Neural progenitor cell (in vitro differentiated cells): ENCODE measurements at places on chromosomes 5 and 9.
A peak's percentile ranks its signal among the peaks of the same experiment; 100 is the strongest.

GRCh38 chr9:69759021-69759420 is 790 bp downstream of the PTAR1 start:
- no peaks in the 10 kb centered on the region for H3K27me3 ChIP-seq
- H3K4me3 ChIP-seq, result peak overlapping the region; percentile 85
- peak overlapping the region; percentile 84 for H3K27ac ChIP-seq
- DNase-seq, result no peak
- peaks cover 41% of the 10 kb centered on the region for H3K4me1 ChIP-seq
- H3K36me3 ChIP-seq, result no peaks in the 10 kb centered on the region

GRCh38 chr5:80646926-80647325 is 7.5 kb upstream of the MSH3 start:
- H3K36me3 ChIP-seq, result peaks cover 22% of the 10 kb centered on the region
- H3K27me3 ChIP-seq, result no peaks in the 10 kb centered on the region
- no peaks in the 10 kb centered on the region for H3K4me1 ChIP-seq
- no peak for DNase-seq
- no peak overlapping the region for H3K27ac ChIP-seq
- H3K4me3 ChIP-seq, result no peak overlapping the region

GRCh38 chr5:102040326-102040725 is 255.8 kb downstream of the SLCO4C1 start:
- peak; percentile 24 for DNase-seq
- peaks cover 15% of the 10 kb centered on the region for H3K4me1 ChIP-seq
- H3K27me3 ChIP-seq, result no peaks in the 10 kb centered on the region
- no peak overlapping the region for H3K27ac ChIP-seq
- no peak overlapping the region for H3K4me3 ChIP-seq
- no peaks in the 10 kb centered on the region for H3K36me3 ChIP-seq

- H3K36me3 ChIP-seq, result no peaks in the 10 kb centered on the region
- no peaks in the 10 kb centered on the region for H3K27me3 ChIP-seq
- no peak overlapping the region for H3K27ac ChIP-seq
- DNase-seq, result no peak
- no peaks in the 10 kb centered on the region for H3K4me1 ChIP-seq
These were observed 20.2 kb downstream of the UBE2R2 start for GRCh38 chr9:33837138-33837537.

DNA sequence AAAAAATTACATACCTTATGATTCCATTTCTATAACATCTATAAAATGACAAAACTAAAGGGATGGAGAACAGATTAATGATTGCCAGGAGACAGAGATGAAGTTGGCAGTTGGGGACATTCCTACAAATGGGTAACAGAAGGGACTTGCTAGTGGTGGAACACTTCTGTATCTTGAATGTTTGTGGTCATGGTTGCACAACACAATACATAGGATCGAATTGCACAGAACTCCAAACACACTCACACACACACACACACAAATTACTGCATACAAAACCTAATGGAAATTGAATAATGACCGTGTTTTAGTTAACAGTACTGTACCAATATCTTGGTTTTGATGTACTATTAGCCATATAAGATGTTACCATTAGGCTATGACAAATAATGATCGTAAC is 330.7 kb upstream of the POU5F2 start:
- DNase-seq, result no peak
- H3K27ac ChIP-seq, result no peak overlapping the region
- no peak overlapping the region for H3K4me3 ChIP-seq
- H3K4me1 ChIP-seq, result no peaks in the 10 kb centered on the region
- no peaks in the 10 kb centered on the region for H3K27me3 ChIP-seq

GRCh38 chr9:97638666-97639065 is 5.0 kb downstream of the NCBP1 start:
- no peak overlapping the region for H3K4me3 ChIP-seq
- DNase-seq, result peak; percentile 12
- H3K4me1 ChIP-seq, result peaks cover 15% of the 10 kb centered on the region
- no peak overlapping the region for H3K27ac ChIP-seq
- H3K36me3 ChIP-seq, result peaks cover 4% of the 10 kb centered on the region
- no peaks in the 10 kb centered on the region for H3K27me3 ChIP-seq

- H3K27me3 ChIP-seq, result peaks cover 50% of the 10 kb centered on the region
- no peak overlapping the region for H3K27ac ChIP-seq
- no peak overlapping the region for H3K4me3 ChIP-seq
- H3K36me3 ChIP-seq, result no peaks in the 10 kb centered on the region
These were observed 17.2 kb upstream of the UBE2QL1 start for GRCh38 chr5:6431214-6432195.

- no peaks in the 10 kb centered on the region for H3K4me1 ChIP-seq
- no peak overlapping the region for H3K27ac ChIP-seq
- DNase-seq, result no peak
- no peaks in the 10 kb centered on the region for H3K27me3 ChIP-seq
These were observed 34.3 kb downstream of the ITK start for GRCh38 chr5:157214861-157215513.

GRCh38 chr5:148827723-148828122 is 1.3 kb downstream of the ADRB2 start:
- no peaks in the 10 kb centered on the region for H3K4me1 ChIP-seq
- peaks cover 58% of the 10 kb centered on the region for H3K27me3 ChIP-seq
- DNase-seq, result no peak
- H3K4me3 ChIP-seq, result no peak overlapping the region
- H3K36me3 ChIP-seq, result no peaks in the 10 kb centered on the region

GRCh38 chr5:66467564-66467963 is 128.6 kb upstream of the MAST4 start:
- no peak for DNase-seq
- no peak overlapping the region for H3K4me3 ChIP-seq
- H3K27ac ChIP-seq, result no peak overlapping the region
- no peaks in the 10 kb centered on the region for H3K27me3 ChIP-seq
- H3K4me1 ChIP-seq, result no peaks in the 10 kb centered on the region

GRCh38 chr5:149687486-149688168 is 42.5 kb upstream of the PPARGC1B start:
- no peak for DNase-seq
- H3K27ac ChIP-seq, result no peak overlapping the region
- H3K4me3 ChIP-seq, result no peak overlapping the region
- no peaks in the 10 kb centered on the region for H3K4me1 ChIP-seq
- peaks cover 4% of the 10 kb centered on the region for H3K27me3 ChIP-seq

DNA sequence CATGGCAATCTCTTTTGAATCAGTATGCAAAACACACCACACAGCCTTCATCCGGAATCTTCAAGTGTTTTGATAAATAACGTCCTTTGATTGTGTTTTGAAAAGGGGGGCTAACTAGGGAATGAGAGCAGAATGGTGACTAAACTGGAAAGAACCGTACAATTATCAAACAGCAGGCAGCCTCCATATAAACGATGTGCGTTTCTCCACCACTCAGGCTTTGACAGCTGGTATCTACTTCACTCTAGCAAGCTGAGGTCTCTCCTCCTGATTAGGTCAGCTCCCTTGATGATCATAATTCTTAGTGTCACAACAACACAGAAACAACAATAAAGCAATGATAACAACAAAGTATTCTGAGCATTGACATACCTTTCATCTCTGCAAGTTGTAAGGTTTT is 465.9 kb downstream of the TUSC1 start:
- H3K36me3 ChIP-seq, result no peaks in the 10 kb centered on the region
- no peaks in the 10 kb centered on the region for H3K27me3 ChIP-seq
- H3K27ac ChIP-seq, result no peak overlapping the region
- no peak for DNase-seq
- H3K4me1 ChIP-seq, result no peaks in the 10 kb centered on the region

- no peaks in the 10 kb centered on the region for H3K36me3 ChIP-seq
- DNase-seq, result peak; percentile 28
- H3K27me3 ChIP-seq, result no peaks in the 10 kb centered on the region
- H3K4me3 ChIP-seq, result no peak overlapping the region
These were observed 214.7 kb downstream of the MAST4 start for GRCh38 chr5:66810848-66811261.

DNA sequence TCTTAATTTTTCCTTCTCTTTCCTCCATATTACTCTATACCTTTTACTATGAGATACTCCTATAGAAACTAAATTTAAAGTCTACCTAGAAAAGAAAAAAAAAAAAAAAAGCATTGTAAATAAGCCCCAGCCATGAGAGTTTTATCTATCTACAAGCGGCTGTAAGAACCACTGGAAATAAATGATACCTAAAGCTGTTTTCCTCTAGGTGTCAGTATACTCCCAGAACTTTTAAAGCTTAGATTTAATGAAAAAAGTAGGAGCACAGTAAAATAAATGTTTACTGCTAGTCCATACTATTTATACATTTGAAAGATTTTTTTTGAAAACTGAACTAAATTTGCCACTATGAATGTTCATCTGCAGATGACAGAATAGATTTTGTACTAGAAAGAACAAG is 26.2 kb downstream of the TYRP1 start:
- H3K27me3 ChIP-seq, result no peaks in the 10 kb centered on the region
- H3K4me1 ChIP-seq, result peaks cover 15% of the 10 kb centered on the region
- H3K27ac ChIP-seq, result peak overlapping the region; percentile 36
- DNase-seq, result peak; percentile 18
- no peaks in the 10 kb centered on the region for H3K36me3 ChIP-seq

GRCh38 chr5:180495292-180495691 is 1.1 kb downstream of the CNOT6 start:
- peaks cover 17% of the 10 kb centered on the region for H3K4me1 ChIP-seq
- peak; percentile 25 for DNase-seq
- peak overlapping the region; percentile 96 for H3K27ac ChIP-seq
- peak overlapping the region; percentile 95 for H3K4me3 ChIP-seq
- H3K27me3 ChIP-seq, result no peaks in the 10 kb centered on the region

DNA sequence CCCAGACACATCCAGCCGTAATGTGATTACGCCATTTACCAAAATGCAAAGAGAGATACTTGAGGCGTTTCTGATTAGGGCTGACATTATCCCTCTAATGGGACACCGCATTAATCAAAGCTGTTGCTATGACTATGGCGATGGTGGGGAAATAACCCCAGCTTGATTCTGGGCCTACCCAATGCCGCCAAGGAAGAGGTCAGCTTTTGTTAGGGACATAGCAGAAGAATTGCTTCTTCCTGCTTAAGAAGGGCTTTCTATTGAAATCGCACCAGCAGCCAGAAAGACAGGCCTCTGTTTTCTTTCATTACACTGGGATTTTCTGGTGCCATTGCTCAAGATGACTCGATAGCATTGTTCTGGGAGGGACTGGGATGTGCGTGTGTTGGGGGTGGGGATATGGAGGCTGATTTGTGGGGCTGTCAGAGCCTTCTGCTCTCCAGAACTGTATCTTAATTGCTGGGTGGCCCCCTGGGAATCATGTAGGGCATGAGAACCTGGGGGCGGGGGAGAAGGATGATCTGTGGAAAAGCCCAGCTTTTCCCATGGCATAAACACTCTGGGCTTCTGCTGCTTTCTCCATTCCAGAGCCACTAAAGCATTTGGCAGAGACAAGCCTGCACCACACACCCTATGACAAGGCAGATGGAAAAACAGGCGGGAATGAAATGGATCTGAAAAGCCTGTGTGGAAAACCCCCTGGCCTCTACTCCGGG is 106.5 kb upstream of the RAD23B start:
- no peak overlapping the region for H3K27ac ChIP-seq
- H3K4me1 ChIP-seq, result peaks cover 19% of the 10 kb centered on the region
- peak; percentile 32 for DNase-seq
- H3K27me3 ChIP-seq, result no peaks in the 10 kb centered on the region

GRCh38 chr5:75057561-75057960 is 5.2 kb upstream of the GCNT4 start:
- H3K27me3 ChIP-seq, result peaks cover 27% of the 10 kb centered on the region
- peaks cover 10% of the 10 kb centered on the region for H3K4me1 ChIP-seq
- no peak overlapping the region for H3K4me3 ChIP-seq
- no peak for DNase-seq
- no peak overlapping the region for H3K27ac ChIP-seq
